Endothelial cell (in vitro differentiated cells): ENCODE measurements at places on chromosomes 13 and 19. TPM values are rescaled to one million over a fixed set of nuclear protein-coding genes. Genes with fewer than 3 reads are reported as not detected.

Gene ZNF99
- total RNA-seq, result not detected

Gene ZNF506
- total RNA-seq, result 19.9 TPM

Gene GRIK5
- 18.4 TPM for total RNA-seq

Gene DOCK6
- total RNA-seq, result 411 TPM

Gene BICRA
- total RNA-seq, result 24.1 TPM

Gene ERICH6B
- total RNA-seq, result not detected

Gene SMIM44
- total RNA-seq, result not detected

Gene GPR180
- 3.6 TPM for total RNA-seq

Gene CRB3
- 0.44 TPM for total RNA-seq

Gene DNAAF3
- 2.2 TPM for total RNA-seq

Gene PRODH2
- total RNA-seq, result not detected
